ENCODE measurements at places on chromosomes 6 and 20.

- no peak for DNase-seq
Measured at GRCh38 chr6:22231616-22232015, 65.2 kb downstream of the PRL start.

- DNase-seq: no peak
Measured at GRCh38 chr6:10177704-10178103, 237.2 kb downstream of the TFAP2A start.

GRCh38 chr20:22744341-22745193 is 160.2 kb upstream of the FOXA2 start:
- no peak for DNase-seq

GRCh38 chr20:43727980-43728590 is 1.3 kb upstream of the GTSF1L start:
- no peak for DNase-seq

DNA sequence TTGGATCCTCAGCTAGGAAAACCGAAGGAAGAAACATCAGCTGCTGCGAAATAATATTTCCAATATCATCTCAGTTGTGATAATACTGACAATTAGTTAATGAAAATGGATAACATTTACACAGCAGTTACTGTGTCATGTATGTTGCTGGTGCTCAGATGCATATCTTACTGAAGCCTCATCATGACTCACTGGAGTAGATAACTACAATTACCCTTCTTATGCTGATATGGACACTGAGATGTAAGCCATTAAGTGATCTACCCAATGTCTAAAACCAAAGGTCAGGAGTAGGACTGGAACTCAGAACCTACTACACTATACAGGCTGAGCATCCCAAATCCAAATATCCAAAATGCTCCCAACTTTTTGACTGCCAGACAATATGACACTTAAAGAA is 54.7 kb upstream of the LYRM2 start:
- no peak for DNase-seq

DNA sequence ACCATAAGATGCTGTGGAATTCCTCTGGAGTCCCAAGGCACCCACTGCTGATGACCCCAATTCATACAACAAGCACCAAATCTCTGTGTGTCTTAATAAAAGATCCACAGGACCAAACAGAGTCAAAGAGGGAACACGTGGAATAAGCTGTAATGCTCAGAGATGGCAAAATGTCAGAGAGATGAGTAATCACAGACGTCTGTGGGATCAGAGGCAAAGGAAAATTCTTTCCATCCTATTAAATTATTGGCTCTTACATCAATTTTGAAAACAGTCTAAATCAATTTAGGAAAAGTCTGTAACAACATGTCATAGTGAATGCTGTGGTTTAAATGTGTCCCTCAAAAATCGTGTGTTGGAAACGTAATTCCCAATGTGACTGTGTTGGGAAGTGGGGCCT is 17.5 kb upstream of the SAMD3 start:
- DNase-seq: no peak

- no peak for DNase-seq
Measured at GRCh38 chr6:45350186-45350710, 22.1 kb downstream of the RUNX2 start.

- DNase-seq: no peak
Measured at GRCh38 chr20:43210901-43211300, 21.2 kb upstream of the PTPRT start.

DNA sequence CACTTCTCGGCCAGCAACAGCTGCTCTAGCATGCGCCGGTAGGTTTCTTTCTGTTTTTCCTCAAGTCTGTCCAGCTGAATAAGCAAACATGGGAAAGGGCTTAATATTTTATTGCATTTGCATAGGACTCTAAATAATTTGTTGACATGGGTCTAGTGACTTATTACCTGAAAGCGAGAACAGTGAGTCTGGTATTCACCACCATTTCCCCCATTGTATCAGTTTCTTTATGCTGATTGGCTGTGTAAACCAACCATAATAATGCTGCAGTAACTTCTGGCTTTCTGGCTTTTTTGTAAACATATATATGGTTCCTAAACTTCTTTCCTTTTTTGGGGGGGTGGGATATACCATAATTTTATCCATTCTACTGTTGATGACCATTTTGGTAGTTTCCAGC is 69.1 kb upstream of the TMEM30A start:
- DNase-seq: no peak

GRCh38 chr6:33779290-33779689 is 9.6 kb downstream of the LEMD2 start:
- DNase-seq: no peak

- no peak for DNase-seq
Measured at GRCh38 chr6:169722362-169723199, 1.7 kb downstream of the PHF10 start.

- no peak for DNase-seq
Measured at GRCh38 chr6:125257351-125257750, 44.4 kb downstream of the HDDC2 start.

GRCh38 chr20:61015602-61016001 is 236.5 kb upstream of the CDH4 start:
- no peak for DNase-seq

GRCh38 chr6:110852773-110853172 is 21.8 kb upstream of the AMD1 start:
- no peak for DNase-seq

GRCh38 chr6:128284128-128284527 is 236.3 kb downstream of the PTPRK start:
- DNase-seq: peak; percentile 52

DNA sequence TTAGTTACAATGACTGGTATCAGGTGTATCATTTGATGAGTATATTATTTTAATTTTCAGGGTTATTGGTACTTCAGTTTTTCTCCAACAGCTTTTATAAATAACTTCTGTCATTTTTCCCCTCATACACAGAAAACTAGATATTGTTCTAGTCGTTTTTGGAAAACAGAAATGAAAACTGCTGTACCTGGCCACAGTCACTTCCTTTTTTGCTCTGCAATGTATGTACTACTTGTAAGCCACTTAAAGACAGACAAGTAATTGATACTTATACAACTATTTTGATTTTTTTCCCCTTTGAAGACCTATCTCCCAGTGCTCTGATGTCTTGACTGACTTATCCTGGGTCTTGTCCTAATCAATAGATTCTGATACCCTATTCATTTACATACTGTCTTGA is 218.6 kb upstream of the RUNX2 start:
- DNase-seq: no peak

GRCh38 chr6:158999154-158999665 is 792 bp downstream of the RSPH3 start:
- no peak for DNase-seq

- no peak for DNase-seq
Measured at GRCh38 chr20:45798935-45799642, 7.3 kb downstream of the DNTTIP1 start.

- peak; percentile 67 for DNase-seq
Measured at GRCh38 chr6:53651205-53651763, 14.3 kb downstream of the KLHL31 start.

DNA sequence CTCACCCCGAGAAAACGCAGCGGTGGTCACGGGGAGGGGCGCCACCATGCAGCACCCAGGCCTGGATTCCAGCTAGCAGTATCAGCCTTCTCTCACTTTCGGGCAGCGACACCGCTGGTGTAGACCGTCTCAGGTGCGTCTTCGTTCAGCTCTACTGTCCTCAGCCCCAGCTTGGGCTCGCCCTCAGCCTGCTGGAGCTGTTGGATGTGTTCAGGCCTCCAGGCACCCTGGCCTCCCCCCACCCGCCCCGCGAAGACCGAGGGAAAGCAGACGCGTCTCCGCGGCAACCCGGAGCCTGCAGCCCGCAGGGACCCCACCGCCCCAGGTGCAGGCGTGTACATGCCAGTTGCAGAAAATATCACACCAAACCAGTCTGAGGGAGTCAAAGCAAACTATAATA is 60.8 kb upstream of the CARMIL1 start:
- no peak for DNase-seq

GRCh38 chr20:17699931-17700351 is at the start of gene BANF2:
Gene BANF2 (plus strand): TSS chr20:17699966. CDS start chr20:17725026, 25,060 bp downstream.
- DNase-seq: no peak

All from NCI-H446 treated with DMSO at 0.1 percent for 48 hours (cell line).